ENCODE measurements at places on chromosomes 6 and 20.

GRCh38 chr6:5665667-5666066, 341.1 kb downstream of the NRN1 start:
- no peak for DNase-seq

DNA sequence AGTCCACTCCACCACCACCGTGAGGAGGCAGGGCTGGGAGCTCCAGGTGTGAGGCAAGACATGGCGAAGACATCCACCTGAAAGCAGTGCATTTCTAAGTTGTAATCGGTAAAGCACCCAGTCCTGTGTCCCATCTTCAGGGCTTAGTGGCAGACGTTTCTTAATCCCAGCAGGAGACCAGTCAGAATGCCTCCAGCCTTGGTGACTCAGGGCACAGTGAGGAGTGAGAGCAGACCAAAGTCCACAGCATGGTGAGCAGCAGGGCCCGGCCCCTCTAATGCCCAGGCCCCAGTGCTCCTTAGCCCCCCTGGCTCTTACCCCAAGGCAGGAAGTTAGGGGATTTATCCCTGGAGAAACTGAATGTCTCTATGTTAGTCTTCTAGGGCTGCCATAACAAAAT, 183.9 kb downstream of the SYNDIG1 start:
- DNase-seq = no peak

DNA sequence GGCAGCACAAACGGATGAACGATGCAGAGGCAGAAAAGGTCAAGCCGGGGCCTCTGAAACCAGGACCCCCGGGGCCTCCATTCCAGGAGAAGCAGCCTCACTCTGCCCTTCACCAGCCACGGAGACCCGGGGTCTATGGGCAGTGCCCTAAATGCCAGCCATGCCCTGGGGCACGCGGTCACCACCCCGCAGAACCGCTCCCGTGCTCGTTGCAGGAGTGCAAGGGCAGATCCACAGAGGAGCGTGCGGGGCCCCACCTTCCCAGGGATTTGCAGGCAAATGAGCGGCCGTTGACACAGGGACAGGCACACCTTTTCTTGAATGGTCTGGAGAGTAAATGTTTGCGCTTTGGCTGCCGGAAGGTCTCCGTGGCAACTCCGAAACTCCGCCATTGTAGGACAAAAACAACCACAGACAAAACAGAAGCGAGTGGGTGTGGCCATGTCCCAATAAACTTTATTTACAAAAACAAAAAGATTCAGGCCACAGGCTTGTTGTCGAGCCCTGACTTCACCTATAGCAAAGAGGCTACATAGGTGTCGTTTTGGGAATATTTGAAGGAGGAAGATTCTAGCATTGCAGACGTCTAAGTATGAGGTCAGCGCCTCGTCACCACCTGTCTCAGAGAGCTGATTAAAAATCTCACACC, 163.3 kb downstream of the TAF4 start:
- DNase-seq = no peak

DNA sequence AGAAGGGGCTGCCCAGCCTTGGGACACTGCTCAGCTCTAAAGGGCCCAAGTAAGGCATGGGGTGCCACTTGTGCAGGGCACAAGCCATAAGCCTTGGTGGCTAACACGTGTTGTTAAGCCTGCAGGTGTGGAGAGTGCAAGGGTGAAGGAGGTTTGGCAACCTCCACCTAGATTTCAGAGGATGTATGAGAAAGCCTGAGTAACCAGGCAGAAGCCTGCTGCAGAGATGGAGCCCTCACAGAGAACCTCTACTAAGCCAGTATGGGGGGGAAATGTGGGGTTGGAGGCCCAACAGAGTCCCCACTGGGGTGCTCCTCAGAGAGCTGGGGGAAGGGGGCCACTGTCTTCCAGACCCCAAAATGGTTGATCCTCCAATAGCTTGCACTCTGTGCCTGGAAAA, 32.6 kb downstream of the SERINC1 start:
- DNase-seq = no peak

DNA sequence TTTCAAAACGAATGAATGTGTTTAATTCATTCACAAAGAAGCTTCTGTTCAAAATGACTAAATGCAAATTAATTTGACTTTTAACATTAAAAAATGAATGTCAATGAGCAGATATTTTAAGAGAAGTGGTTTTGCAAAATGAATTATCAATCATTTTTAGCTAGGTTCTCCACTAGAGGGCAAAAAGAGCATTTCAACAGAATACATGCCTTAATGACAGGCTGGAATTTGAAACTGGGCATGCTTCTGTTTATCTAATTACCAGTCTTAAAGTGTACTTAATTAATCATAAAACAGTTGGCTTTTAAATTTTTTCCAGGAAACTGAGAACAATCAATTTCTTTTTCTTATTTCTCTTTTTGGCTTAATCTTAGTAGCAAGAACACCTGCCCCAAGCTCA, 63.8 kb upstream of the TINAG start:
- DNase-seq = no peak

DNA sequence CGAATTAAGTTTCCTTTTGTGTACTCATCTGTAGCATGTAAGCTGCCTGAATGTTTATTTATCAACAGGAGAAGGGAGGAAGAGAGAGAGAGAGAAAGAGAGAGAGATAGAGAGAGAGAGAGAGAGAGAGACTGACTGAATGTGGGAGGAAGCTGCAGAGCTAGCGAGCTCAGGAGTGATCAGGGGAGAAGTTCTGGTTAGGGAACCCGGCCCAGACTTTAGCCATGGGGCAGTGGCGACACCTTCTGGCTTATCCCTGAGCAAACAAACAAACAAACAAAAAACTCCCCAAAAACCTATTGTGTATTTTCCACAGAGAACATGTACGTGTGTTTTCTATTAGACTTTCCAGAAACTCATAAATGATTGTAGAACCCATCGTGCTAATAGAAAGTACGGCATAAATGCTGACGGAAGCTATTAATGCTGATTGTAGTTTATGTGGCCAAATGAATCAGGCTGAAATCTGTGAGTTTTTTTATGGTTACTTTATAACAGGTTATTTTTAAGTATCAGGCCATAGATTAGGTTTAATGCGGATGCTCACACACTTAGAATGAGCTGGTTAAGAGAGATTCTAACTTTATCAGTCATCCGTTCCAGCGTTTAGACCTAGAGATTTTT, 92.8 kb downstream of the CLIC5 start:
- DNase-seq = peak; percentile 91

DNA sequence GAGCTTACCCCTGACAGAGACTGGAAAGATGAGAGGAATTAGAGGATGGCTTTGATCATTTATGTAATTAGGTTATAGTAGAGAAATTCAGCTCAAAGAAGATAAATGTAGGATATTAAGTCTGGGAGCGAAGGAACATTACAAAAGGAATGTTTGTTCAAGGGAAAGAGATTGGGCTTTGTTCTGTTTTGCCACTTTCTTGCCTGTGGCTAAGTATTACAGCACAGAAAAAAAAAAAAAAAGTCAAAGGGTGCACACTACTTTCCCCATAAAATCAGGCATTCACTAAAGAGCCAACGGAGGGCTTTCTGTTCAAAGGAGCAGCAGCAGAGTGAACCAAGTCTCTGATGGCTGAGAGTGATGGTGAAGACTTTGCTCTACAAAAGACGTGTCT, 5.0 kb upstream of the HDDC2 start:
- no peak for DNase-seq

- DNase-seq = peak; percentile 59
These were observed 9.2 kb downstream of the FOXS1 start for GRCh38 chr20:31835977-31836852.

DNA sequence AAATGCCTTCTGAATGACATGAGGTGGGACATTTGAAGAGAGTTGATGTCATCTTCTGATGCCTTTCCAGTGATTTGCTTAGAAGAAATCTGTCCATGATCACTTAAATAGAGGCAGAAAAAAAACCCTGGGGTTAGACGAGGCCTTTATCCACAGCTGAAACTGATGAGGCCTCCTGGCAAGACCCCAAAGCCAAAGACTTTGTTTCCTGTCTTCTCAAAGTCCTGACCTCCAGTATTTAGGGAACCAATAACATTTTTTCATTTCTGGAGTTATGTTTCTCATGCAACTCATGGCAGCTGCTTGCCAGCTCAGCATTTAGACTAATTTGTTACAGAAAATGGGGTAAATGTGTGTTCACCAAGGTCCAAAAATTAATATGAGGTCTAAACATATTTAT, 248.0 kb upstream of the PRDM1 start:
- no peak for DNase-seq

GRCh38 chr6:16184551-16184950, 53.8 kb upstream of the GMPR start:
- no peak for DNase-seq

DNA sequence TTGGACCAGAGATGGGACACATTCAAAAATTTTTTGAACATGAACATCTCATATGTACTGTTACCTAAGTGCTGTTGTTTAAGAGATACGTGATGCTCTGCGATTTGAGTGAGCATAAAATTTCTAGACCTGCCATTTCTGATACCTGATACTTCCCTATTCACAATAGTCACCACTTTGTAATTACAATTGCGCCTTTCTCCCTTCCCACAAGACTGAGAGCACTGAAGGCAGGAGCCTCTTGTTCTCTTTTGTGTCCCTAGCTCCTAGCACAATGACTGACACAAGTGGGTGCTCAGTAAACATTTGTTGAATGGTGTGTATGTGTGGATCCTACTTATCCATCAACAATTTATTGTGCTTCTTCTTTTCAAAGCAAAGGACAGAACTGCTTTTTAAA, 92.8 kb upstream of the TMEM30A start:
- no peak for DNase-seq

- peak; percentile 21 for DNase-seq
These were observed 539 bp downstream of the TMEM200A start for GRCh38 chr6:130366107-130367005.

DNA sequence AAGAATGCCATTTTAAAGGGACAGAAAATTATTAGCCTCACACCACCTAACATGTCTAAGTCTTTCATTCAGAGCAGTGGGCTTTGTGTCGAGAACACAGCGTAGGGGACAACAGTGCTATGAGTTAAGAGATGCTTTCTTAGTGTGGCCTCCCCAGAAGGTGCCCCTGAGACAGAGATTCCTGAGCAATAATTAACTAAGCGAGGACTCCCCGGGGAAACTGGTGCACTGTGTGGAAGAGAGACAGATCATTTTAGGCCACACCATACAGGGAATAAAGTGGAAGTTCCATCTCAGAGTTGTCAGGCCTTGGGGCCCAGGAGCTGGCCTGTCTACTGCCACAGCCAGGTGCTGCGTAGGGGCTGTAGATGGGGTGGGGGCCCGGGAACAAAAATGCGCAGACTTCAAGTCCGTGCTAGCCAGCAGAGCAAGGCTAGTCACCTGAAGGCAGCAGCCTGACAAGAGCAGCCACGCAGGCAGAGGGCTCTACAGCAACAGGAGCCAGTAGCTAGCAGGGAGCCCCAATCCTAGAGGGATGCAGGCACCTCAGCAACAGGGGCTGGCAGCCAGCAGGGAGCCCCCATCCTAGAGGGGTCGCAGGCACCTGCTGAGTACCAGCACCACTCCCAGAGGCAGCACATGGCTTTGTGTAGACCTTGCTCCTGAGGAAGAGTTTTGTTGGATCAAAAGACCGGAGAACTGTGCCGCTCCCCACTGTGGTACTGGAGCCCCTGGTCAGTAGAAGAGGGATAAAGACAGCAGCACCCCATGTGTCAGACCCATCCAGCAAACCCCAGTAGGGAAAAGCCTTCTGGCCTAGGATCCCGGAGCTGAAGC, 63.0 kb upstream of the NXT1 start:
- no peak for DNase-seq

GRCh38 chr6:48747040-48747439, 636.0 kb upstream of the PTCHD4 start:
- no peak for DNase-seq

- DNase-seq = no peak
These were observed 47.1 kb downstream of the ELMO2 start for GRCh38 chr20:46359233-46359751.

DNA sequence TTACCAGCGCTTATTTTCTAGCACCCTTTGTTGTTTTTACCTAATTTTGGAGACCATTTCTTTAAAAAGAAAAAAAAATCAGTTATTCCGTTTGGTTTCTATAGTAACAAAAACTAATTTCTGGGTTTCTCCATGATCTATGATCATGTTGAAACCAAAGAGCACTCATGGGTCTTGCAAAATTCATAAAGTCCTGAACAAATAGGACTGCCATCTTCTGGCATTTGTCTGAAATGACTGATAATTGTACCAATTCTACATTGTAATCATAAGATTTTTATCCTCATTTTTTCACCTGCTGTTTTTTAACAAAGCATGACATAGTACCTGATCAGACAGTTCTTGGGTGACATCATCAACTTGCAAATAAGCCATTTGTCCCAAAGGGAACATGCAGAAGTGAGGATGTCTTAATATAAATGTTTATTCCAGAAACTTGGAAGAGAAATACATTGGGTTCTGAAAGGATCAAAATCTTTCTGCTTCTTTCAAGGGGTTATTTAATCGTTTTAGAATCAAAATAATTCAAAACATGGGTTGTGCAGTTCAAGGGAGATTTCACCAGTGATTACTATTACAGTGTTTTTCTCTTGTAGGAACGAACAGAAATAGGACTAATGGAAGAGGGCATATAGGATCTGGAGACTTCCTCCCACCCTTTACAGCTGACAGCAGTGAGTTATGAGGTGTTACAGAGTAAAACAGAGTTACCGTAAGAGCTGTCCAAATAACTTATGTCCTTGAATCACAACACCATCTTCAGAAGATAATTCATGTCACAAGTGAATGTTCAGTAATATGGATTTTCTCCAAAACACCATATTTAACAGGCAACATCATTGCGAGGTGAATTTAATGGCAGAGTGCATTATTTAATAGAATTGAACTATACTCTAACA, 87.1 kb upstream of the GJE1 start:
- no peak for DNase-seq

DNA sequence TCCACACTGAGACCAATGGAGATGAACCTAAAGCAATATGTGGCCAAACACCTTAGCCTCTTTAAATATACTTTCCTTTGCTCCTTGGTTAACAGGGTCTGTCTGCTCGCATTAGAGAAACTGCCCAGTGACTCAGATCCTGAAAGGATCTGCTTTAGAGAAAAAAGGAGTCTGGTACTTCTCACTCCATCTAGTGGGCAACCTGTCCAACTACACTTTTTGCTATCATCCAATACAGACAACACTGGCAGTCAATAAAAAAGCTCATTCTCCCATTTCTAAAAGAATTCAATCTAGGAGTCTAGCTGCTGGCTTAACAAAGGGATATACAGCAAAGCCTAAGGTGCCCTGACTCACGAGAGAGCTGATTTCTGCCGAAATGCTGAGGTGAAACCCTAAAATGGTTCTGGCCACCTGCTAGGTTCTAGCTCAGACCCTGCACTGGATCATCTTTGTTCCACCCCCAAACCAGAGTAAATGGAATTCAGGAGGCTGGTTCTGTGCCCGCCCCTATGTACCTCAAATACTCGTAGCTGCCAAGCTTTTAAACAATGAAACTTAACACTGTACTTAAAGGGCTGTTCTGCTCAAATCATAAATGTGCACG, 11.5 kb downstream of the GNL1 start:
- DNase-seq = peak; percentile 79

GRCh38 chr20:4449957-4450715, 271.6 kb upstream of the PRND start:
- DNase-seq = no peak

- no peak for DNase-seq
These were observed 29.7 kb upstream of the ANGPT4 start for GRCh38 chr20:945841-946240.

GRCh38 chr20:49566401-49567364, 1.3 kb downstream of the PTGIS start:
- DNase-seq = no peak
